Activated T-cell treated with anti-CD3 and anti-CD28 coated beads, Interleukin-2, amount 50 U/mL, for 1 hour (primary cell): ENCODE measurements at places on chromosomes 16 and 17.

DNA sequence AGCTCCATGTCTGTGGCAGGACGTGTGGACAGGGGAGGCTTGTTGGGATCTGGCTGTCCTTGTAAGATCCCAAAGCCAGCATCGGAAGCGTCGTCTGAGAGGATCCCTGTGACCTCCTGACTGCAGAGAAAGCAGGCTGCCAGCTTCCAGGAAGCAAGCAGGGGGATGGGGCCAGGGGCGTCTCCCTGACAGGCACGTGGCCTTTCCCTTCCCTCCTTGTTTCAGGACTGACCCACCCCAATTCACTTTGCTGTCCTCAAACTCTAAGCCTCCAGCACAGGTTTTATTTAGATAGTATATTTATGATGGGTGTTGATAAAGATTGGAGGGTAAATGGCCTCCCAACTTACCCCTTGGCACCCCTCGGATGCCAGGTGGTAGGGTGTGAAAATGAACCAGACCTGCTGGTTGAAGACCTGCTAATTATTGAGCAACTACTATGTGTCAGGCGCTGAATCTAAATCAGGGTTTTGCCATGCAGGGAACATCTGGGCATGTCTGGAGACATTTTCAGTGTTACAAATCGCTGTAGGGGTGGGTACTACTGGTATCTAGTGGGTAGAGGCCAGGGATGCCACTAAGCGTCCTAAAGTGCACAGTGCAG is 24.5 kb downstream of the SOCS1 start:
- no peak for DNase-seq

- DNase-seq: no peak
Observed at GRCh38 chr17:64387545-64388171, 3.0 kb downstream of the PECAM1 start.

DNA sequence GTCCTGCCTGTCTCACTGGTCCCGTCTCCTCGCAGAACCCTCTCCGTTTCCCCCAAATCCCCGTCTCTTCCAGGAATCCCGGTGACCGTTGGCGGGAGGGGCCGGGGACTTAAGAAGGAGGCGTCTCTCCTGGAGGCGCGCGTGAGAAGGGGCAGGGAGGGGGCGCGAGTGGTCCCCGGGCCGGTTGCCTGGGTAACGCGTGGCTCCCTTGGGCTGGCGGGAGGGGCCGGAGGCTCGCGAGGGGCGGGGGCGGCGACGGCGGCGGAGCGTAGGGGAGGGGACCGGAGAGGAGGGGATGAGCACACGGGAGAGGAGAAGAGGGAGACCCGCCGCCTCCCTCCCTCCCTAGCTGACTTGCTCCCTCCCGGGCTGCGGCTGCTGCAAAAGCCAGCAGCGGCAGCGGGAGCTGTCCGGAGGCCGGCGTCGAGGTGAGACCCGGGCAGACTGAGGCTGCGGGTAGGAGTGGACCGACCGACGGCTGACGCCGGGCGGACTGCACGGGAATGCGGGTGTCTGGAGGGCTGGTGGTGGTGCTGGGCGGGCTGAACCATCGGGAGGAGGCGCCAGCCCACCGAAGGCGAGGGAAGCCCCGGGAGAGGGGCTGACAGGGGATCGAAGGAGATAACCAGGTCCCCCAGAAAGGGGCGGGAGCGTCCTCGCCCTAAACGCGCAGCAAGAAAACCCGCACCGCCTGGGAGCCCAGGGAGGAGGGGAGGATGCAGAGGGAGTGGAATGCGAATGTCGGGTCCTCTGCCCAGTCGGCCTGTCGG is at the start of gene PRRT2:
Gene PRRT2, plus strand, starts transcription at position 298 of the 770 bp plus-strand sequence. CDS start 862 bp downstream, outside the sequence.
- DNase-seq: peak; percentile 55

GRCh38 chr16:61332461-61332860 is 703.8 kb downstream of the CDH8 start:
- no peak for DNase-seq

DNA sequence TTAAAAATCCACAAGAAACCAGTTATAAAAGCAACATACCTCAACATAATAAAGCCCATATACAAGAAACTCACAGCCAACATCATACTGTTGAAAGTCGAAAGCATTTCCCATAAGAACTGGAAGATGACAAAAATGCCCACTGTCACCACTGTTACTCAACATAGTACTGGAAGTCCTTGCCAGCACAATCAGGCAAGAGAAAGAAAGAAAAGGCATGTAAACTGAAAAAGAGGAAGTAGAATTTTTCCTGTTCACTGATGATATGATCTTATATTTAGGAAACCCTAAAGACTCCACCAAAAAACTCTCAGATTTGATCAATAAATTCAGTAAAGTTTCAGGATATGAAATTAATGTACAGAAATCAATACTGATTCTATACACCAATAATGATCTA is 45.1 kb downstream of the AHSP start:
- DNase-seq: no peak

- peak; percentile 69 for DNase-seq
Observed at GRCh38 chr17:80847496-80848230, 144.0 kb upstream of the CHMP6 start.

- no peak for DNase-seq
Observed at GRCh38 chr16:89198417-89199240, 1.7 kb downstream of the SLC22A31 start.

DNA sequence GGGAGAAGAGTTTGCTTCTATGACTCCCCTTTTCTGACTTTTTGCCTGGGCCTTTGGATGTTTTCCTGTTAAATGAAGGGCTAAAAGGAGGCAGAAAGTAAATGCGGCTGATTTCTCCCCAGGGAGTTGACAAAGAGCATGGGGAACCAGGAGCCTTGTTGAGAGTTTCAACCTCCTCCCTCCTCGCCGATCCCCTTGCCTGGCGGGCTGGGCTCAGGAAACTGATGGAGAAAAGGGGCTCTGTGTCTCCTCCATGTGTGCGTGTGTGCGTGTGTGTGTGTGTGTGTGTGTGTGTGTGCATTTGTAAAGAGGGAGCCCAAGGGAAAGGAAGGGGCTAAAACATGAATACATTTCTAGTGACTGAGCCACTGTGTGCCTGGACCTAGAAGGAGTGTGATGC is 94.5 kb downstream of the ZDHHC7 start:
- no peak for DNase-seq

DNA sequence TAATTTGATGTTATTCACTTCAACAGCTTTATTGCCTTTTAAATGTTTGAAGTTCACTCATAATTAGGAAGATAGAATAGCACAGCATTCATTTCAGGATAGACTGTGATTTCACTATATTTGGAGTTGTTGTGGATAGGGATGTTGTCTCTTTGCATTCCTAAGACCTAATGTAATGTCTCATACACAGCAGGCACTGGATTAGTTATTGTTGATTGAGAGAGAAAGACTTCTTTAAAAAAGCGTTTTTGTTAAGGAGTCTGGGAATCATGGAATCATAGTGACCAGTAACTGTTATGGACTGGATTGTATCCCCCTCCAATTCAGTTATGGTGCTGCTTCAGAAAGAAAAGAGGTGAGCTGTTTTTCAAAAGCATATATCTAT is 122.0 kb downstream of the USP22 start:
- no peak for DNase-seq

GRCh38 chr16:24834459-24835335 is 11.1 kb upstream of the SLC5A11 start:
- DNase-seq: no peak

DNA sequence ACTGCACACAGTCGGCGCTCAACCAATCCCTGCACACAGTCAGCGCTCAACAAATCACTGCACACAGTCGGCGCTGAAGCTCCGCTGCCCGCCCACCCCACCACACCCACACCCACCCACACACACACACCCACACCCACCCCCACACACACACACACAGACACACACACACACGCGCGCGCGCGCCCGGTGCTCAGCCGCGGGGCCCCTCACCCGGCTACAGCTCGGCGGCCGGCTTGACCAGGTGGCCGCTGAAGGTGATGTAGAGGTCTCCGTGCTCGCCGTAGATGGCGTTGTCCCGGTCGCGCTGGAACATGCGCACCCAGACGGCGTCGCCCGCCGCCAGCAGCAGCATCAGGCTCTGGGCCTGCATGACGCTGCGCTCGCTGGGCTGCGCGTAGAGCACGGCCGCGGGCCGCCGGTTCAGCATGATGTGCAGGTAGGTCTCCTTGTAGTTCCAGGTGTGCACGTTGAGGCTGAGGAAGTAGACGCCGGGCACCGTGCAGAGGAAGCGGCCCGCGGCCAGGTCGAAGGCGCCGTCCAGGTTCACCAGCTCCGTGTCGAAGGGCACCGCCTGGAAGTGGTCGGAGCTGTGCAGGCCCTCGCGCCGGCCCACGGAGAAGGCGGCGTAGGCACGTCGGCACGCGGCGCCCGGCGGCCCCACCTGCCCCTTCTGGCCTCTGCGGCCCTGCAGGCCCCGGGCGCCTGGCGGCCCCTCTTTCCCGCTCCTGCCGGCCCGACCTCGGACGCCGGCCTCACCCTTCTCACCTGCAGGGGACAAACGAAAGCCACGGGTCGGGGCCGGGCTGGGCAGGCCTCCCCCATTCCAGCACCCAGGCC is 2.5 kb downstream of the C1QTNF8 start:
- no peak for DNase-seq

GRCh38 chr17:78476973-78477372 is 98.5 kb downstream of the PGS1 start:
- DNase-seq: no peak

GRCh38 chr17:57403236-57403635 is 146.9 kb downstream of the MSI2 start:
- DNase-seq: no peak

- peak; percentile 74 for DNase-seq
Observed at GRCh38 chr17:77772461-77772897, 186.0 kb upstream of the TNRC6C start.

GRCh38 chr17:27906623-27907022 is 13.5 kb upstream of the LYRM9 start:
- DNase-seq: no peak

GRCh38 chr17:10648956-10649355 is 8.2 kb downstream of the MYH3 start:
- DNase-seq: no peak

- DNase-seq: no peak
Observed at GRCh38 chr17:55354941-55355340, 66.7 kb downstream of the MMD start.

DNA sequence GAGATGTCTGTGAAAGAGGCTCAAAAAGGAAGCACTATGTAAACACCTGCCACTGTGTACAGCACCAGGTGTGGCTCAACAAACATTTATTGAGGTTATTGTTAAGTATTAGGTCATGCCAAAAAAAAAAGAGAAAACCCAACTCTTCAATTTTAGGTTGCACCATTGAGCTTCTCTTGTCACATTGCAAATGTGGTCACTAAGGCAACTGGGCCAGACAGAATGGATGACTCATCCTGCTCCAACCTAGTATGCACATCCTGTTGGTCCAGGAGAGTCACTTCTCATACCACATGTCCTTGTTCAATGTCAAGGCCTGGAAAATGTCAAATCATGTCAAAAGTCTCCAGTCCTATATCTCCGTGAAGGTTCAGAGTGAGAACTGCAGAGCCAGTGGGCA is 25.0 kb downstream of the HOXB1 start:
- no peak for DNase-seq

- DNase-seq: no peak
Observed at GRCh38 chr17:7039832-7040231, 4.0 kb downstream of the SLC16A13 start.

GRCh38 chr16:17343728-17344127 is 127.0 kb downstream of the XYLT1 start:
- no peak for DNase-seq

- DNase-seq: peak; percentile 55
Observed at GRCh38 chr17:17042851-17043460, 699 bp downstream of the MPRIP start.

DNA sequence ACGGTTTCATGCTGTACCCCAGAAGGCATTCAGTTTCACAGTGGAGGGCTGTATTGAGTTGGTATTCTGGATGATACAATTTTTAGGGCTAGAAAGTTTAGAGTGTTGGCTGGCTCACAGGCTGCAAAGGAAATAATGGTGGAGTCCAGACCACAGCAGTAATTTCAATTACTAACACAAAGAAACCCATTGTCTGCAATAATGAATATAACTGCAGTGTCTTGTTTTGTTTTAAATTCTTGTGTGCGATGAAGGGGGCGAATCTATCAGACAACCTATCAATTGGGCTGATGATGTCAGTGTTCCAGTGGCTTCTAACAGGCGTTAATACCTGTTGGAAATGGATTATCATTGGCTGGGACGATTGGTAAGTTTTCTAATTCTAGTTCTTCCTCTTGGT is 1.5 kb downstream of the SP2 start:
- no peak for DNase-seq

DNA sequence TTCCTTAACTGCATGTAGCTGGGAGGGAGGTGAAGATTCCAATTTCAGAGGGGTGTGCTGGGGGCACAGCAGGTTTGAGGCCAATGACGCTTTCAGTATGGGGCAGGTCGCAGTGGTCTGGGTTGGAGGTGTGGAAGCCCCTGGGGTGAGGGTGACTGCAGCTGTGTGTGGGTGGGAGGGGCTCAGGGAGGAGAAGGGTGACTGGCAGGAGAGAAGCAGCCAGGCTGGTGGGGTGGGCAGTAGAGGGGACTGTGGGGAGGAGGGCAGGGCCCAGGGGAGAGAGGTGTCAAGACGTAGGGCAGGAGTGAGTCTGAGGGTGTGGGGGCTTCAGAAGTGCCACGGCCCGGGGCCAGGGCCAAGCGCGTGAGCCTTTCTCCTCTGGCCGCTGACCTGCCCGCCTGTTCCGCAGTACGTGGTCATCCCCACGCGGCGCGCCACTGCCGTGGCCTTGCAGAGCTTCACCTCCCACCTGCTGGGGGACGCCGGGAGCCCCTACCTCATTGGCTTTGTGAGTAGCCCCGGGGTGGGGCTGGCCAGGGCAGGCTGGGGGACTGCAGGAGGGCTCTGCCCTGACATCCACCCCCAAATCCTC is 19.4 kb downstream of the MYBBP1A start:
- DNase-seq: no peak

DNA sequence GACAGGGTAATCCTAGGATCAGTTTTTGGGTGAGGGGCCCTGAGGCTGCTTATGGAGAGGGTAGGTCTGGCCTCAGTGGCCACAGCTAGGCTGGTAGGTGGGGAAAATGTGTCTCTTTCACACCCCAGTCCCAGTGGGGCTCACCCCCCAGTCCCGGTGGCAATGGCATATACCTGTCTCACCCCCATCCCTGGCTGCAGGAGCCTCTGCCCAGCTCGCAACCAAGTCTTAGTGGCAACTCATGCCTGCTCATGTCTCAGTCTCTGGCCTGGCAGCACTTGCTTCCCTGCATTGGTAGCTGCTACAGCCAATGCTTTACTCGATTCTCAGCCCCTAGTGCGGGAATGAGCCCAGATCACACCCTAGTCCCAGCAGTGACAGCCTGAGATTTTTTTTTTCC is 221.5 kb downstream of the BCAS3 start:
- DNase-seq: no peak

- DNase-seq: peak; percentile 24
Observed at GRCh38 chr17:33779234-33779591, 475.9 kb upstream of the CCL2 start.

DNA sequence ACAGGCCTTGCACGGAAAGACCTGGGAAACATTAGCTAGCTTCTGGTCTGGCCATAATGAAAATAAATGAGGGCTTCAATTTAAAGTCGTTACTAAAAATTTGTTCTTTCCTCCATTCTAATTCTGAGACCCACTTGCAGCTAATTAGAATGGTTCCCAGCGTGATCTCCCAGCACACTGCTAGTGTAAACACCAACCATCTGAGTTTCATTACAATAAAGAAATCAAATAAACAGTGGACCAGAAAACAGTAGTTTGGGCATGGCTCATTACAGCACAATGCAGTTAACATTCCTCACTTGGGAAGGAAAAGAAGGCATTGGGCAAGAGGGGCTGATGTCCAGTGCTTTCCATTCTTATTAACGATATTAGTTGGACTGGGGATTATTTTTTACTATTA is 410.9 kb upstream of the SOX9 start:
- no peak for DNase-seq
